Activated CD4-positive, CD25-positive, alpha-beta regulatory T cell treated with anti-CD3 and anti-CD28 coated beads, Interleukin-2, amount 50 U/mL, for 24 hours (primary cell): ENCODE measurements at places on chromosomes 2 and 18.

DNA sequence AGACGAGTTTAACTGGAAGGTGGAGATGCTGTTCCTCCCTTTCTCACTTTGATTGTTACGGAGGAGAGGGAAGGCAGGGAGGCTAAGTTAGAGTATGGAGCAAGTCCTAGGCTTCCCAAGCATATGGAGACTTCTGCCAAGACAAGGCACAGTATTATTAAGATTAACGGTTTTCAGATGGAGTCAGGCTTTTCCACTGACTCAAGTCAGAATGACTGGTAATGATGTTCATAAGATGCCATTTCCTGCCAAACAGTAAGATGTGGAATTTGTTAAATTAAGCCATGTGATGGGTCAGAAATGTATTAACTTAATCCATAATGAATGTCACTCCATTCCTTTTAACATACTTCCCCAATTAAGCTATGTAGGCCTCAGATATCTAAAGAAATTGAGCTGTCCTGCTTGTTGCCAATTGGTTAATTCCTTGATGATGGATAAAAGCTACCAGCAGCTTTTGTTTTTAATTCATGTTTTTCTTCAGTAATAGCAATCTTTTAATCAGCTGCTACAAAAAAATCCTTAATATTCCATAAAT is 383.7 kb downstream of the ZNF521 start:
- no peak for ATAC-seq

DNA sequence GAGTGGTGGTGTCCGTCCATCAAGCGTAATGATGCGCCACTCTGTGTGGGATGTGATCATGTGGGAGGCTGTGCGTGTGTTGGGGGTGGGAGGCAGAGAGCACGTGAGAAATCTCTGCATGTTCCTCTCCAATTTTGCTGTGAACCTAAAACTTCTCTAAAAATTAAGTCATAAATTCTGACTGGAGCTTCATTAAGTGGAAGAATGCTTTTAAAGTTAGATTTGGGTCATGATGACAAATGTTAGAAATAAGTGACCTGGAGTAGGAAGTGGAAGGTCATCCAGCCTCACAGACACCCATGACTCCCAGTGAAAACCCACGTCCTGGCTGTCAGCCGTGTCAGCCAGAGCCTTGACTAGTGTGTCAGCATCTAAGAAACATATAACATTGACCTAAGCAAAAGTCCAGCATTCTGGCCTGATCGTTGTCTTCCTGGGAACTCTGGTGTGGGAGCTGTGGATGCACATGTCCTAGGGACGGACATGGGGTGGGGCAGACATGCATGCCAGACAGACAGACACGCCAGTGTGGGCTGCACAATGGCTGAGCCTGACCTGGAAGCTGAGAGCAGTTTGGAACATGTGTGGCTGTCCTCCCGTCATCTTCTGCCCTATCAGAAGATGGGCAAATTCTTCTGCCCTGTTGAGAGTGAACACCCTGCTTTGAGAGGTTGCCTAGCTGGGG is 245.6 kb downstream of the FAM210A start:
- no peak for ATAC-seq

- ATAC-seq: peak; percentile 46
These were observed 46.5 kb upstream of the NR4A2 start for GRCh38 chr2:156379071-156379470.

GRCh38 chr2:239022437-239023260 is 174.8 kb downstream of the TWIST2 start:
- ATAC-seq: no peak
